ENCODE measurements at places on chromosomes 16 and 17.

DNA sequence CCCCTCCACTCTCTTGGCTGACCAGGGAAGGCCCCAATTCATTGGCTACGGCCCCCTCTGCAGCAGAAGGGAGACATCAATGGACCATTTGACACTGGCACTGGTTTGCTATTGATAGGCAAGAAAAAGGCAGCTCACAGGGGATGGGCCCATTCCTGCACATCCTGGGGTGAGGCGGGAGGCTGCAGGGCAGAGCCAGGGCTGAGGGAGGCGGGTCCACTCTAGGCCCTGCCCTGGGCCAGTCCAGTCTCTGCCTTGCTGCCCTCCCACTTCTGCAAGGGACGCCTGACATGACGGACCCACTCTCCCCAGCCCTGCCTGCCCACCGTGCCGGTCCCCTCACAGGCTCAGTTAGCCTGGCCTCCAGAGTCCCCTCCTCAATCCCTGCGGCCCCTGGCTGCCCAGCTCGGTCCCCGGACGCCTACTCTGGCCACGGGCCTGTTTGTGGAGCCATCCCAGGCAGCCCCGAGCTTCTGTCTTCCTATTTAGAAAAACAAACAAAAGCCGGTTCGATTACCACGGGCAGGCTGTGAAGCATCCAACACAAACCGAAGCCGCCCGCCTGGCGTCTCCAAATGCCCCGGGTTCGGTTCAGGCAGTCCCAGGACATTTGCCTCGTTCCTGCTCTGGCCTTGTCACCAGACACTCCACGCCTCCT lies 160.7 kb downstream of the IRX5 start:
- DNase-seq: no peak

DNA sequence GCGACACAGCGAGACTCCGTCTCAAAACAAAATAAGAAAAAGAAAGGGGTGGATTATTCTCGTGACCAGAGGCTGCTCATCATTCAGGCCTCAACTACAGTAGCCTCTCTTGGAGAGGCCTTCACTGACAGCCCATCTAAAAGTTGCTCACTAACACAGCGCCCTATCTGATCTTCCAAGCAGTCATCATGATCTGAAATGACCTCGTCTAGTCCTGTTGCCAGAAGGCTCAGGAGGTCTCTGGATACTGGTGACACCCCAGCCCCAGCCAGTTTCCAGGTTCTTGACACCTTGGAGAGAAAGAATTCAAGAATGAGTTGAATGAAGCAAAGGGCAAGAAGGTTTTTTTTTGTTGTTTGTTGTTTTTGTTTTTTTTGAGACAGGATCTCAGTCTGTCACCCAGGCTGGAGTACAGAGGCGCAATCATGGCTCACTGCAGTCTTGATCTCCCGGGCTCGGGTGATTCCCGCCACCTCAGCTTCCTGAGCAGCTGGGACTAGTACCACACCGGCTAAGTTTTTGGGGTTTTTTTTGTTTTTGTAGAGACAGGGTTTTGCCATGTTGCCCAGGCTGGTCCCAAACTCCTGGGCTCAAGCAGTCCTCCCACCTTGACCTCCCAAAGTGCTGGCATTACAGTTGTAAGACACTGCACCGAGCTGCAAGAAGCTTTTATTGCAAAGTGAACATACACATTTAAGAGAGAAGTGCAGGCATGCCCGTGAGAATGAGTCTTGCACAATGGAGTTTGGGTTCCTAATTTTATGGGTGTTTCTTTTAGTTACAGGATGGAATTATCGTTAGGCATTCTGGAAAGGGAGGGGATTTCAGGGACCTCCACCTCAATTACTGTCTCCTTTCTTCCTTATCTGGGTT lies 2.7 kb upstream of the ZC3H7A start:
- no peak for DNase-seq

DNA sequence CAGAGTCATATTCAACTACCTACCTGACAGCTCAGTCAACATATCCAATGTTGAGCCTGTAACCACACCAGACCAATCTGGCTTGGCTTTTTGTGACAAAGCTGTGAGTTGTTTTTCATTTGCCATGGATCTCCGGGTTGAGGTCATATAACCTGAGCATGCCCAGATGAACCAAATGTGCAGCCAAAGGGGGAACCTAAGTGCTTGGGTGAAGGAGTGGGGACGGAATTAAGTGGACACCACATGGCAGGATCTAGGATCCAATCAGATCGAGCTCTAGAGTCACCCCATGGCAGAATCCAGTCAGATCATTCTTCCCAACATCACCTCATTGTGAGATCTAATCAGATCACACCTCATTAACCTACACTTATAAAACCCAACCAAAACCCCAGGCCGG lies 258.6 kb downstream of the PHKB start:
- no peak for DNase-seq

DNA sequence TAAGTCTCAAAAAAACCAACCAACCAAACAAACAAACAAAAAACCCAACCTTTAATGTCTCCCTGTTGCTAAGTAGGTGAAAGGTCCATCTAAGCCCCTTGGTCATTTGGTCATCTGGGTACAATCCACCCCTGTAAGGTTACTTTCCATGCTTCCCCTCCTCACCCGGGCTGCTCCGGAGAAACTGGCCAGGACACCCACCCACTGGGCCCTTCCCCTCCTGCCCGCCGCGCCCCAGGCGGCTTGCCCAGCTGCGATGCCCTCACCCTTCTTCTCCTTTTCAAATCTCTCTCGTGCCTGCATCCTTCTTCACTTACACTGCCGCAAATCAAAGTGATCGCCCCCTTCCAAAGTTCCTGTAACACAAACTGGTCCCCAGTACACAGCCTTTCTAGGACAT lies 2.0 kb downstream of the NTAN1 start:
- no peak for DNase-seq

DNA sequence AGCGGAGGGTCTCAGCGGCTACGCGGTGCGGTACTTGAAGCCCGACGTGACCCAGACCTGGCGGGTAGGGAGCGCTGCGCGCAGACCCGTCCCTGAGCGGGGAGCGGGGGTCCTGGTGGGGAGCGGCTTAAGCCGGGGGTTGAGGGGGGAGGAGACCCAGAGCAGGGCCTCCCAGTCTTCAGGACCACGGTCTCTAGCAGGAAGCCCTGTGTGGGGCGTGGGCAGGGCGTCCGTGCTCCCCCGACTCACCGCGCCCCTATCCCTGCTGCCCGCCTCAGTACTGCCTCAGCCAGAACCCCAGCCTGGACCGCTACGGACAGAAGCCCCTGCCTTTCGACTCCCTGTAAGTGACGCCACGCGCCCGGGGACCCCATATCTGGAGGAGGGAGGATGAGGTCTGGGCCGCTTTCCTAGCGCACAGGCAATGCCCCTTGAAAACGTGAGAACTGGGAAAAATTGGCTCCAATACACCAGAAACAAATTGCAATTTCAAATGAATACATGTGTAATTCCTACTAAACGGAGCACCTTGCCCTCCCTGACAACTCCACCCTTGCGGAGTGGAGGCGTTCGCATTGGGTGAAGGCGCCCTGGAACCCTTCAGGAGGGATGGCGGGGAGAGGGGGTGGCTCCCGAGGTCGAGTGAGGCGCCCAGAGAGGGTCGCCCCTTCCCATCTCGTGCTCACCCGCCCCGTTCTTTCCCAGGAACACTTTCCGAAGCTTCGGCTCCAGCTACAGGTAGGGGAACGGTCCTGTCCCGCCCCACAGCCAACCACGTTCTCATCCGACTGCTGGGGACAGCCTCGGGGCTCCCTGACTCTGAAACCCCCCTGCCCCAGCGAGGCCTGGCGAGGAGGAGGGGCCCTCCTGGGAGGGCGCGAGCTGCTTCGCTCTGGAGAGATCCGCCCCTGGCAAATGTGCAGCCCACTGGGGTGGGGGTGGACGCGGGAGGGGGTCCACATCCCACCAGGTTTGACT lies 14.6 kb upstream of the CNGB1 start:
- peak; percentile 6 for DNase-seq

- peak; percentile 16 for DNase-seq
These were observed 20.9 kb downstream of the CCDC182 start for GRCh38 chr17:57724026-57724728.

GRCh38 chr16:69307091-69307490 lies 4.1 kb upstream of the VPS4A start:
- no peak for DNase-seq

- DNase-seq: peak; percentile 8
These were observed 22.9 kb downstream of the PRR11 start for GRCh38 chr17:59178266-59178985.

DNA sequence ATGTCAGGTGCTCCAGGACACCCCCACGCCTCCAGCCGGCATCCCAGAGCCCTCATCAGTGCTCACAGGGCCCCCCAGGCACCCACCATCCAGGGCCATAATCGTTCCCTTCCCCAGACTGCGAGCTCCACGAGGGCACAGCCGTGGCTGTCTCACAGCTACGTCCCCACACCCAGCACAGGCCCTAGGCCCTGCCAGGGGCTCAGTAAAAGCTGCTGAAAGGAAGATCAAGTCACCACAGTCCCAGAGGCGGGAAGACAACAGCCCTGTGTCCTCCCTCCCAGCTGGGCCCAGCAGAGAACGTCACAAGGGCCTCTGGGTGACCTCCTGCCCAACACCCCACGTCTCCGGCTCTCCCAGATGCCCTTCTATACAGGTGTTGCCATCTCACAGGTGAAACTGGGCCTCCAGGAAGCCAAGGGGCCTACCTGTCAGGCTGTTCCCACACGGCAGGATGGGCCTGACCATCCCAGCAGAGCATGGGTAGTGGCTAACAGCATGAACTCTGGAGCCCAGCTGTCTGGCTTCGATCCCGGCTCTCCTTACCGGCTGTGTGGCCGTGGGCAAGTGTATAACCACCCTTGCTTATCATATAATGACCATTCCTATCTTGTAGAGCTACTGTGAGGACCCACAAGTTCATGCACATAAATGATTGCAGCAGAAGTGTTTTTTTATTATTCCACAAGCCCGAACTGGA lies 17.9 kb downstream of the ARL2BP start:
- DNase-seq: no peak

GRCh38 chr17:4100883-4101756 lies 41.7 kb downstream of the ZZEF1 start:
- DNase-seq: peak; percentile 10

GRCh38 chr17:11935734-11936406 lies 61.4 kb downstream of the ZNF18 start:
- DNase-seq: peak; percentile 35

GRCh38 chr17:42422958-42423712 lies at the start of gene CAVIN1:
Gene CAVIN1, minus strand, starts transcription at chr17:42423256. Its CDS starts 159 bp downstream, at chr17:42423097.
- peak; percentile 100 for DNase-seq

- no peak for DNase-seq
These were observed 8.6 kb upstream of the ENPP7 start for GRCh38 chr17:79721993-79722671.

GRCh38 chr16:84548508-84548907 lies 44.0 kb upstream of the MEAK7 start:
- DNase-seq: no peak

DNA sequence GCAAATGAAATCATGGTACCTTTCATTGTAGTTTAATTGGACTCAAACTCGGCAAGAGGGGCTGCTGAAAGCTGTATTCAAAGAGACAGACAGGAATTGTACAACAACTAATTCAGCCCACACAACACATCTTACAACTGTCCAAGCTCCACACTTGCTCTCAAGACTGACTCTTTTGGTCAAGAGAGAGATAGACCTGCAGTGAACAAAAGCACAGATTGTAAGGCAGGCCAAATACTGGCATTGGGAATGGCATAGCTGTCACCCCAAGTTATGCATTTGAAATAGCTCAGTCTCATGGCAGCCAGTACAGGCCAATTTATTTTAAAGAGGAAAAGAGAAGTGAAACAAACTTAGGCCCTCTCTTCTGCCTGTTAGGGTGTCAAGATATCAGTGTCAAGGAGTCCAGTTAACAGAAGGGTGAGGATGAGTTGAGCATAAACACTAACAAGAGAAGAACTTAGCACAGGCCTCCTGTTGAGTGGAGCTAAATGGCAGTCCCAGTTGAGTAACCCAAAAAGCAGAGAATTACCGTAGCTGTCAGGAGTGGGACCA lies 215.7 kb downstream of the IRX3 start:
- DNase-seq: no peak

GRCh38 chr17:40099619-40100418 lies 570 bp downstream of the NR1D1 start:
- no peak for DNase-seq

- no peak for DNase-seq
These were observed 103.6 kb upstream of the C16orf82 start for GRCh38 chr16:26963109-26963508.

DNA sequence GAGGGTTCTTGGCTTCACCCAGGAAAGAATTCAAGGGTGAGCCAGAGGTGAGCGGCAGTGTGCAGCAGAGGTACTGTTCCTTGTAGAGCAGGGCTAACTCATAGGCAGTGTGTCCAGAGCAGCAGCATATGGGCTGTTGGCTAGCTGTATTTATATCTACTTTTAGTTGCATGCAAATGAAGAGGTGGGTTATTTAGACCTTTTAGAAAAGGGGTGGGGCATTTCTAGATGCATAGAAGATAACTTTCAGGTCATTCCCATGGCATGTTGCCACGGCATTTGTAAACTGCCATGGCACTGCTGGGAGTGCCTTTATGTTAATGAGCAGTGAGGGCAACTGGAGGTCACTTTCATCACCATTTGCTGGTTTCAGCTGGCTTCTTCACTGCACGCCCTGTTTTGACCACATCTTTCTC lies 141.0 kb downstream of the STX8 start:
- DNase-seq: no peak

DNA sequence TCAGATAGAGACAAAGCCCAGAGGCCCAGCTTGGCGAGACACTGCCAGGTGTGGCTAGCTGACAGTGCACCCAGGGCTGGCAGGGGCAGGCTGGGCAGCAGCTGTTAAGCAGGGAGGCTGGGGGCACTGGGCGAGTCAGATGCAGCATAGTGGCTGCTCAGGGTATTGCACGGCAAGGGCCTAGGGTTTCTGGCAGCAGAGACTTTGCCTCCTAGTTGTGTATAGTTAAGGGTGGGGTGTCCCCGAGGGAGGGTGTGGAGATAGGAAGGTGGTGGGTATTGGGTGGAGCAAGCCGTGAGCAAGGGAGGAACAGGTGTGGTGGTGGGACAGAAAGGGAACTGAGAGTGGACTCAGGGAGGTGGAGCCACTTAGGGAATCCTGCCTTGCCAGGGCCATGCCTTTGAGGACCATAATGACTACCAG lies 66.0 kb downstream of the SMPD3 start:
- DNase-seq: no peak

GRCh38 chr17:60314423-60314822 lies 77.5 kb downstream of the USP32 start:
- DNase-seq: no peak
